ENCODE measurements at places on chromosomes 2 and 18. TPM values are rescaled to one million over a fixed set of nuclear protein-coding genes. Genes with fewer than 3 reads are reported as not detected.

Gene SLC1A4
- 12.9 TPM for total RNA-seq

Gene GAREM1
- 4.7 TPM for total RNA-seq

Gene DSC2
- total RNA-seq, result 2.7 TPM

Gene HOXD4
- total RNA-seq, result 1.4 TPM

Gene CD207
- not detected for total RNA-seq

Gene PROKR1
- not detected for total RNA-seq

Gene ANKRD53
- not detected for total RNA-seq

Gene NUP35
- 28.9 TPM for total RNA-seq

Gene LRATD1
- 0.05 TPM for total RNA-seq

Gene HADHB
- 106 TPM for total RNA-seq

Gene ST8SIA5
- total RNA-seq, result 0.15 TPM

Gene ABCB11
- total RNA-seq, result 0.05 TPM

Gene FIGN
- 19.5 TPM for total RNA-seq

Gene CSRNP3
- not detected for total RNA-seq

Gene SERPINB2
- total RNA-seq, result not detected

Gene PIKFYVE
- total RNA-seq, result 34.8 TPM

Gene SPP2
- not detected for total RNA-seq

Gene SERPINB13
- not detected for total RNA-seq

Gene GNAL
- total RNA-seq, result 0.44 TPM

Gene SFT2D3
- 5.6 TPM for total RNA-seq

Gene COL4A4
- 0.13 TPM for total RNA-seq

Gene FN1
- 4.2 TPM for total RNA-seq

Gene DES
- 0.69 TPM for total RNA-seq

Gene NYAP2
- total RNA-seq, result not detected

Gene POMC
- total RNA-seq, result not detected

Gene SCN7A
- total RNA-seq, result 0.03 TPM

Gene TYW5
- 7.1 TPM for total RNA-seq

Gene CDH19
- not detected for total RNA-seq

Gene EVX2
- not detected for total RNA-seq

Gene RFTN2
- total RNA-seq, result not detected

Gene CBLN2
- 5.7 TPM for total RNA-seq

Gene HRH4
- total RNA-seq, result not detected

Gene CHRNG
- total RNA-seq, result not detected

Gene DYSF
- total RNA-seq, result 0.31 TPM

Gene GPR75
- total RNA-seq, result 2.5 TPM

Gene APLF
- total RNA-seq, result 2.6 TPM

Gene ATP5MC3
- total RNA-seq, result 287 TPM

Gene OSBPL1A
- total RNA-seq, result 50.5 TPM

Gene MC5R
- total RNA-seq, result not detected

Gene EPB41L5
- total RNA-seq, result 42.2 TPM

Gene ALK
- total RNA-seq, result not detected

Gene REG3A
- total RNA-seq, result not detected

Gene ERFE
- total RNA-seq, result 10.3 TPM

Gene LTBP1
- total RNA-seq, result 12.5 TPM

Measured in Panc1 (cell line).